ENCODE measurements at places on chromosomes 4 and X.

- no peak for DNase-seq
These were observed 1142.2 kb downstream of the ARAP2 start for GRCh38 chr4:35102066-35102465.

- DNase-seq: peak; percentile 38
These were observed 155.0 kb downstream of the QDPR start for GRCh38 chr4:17356926-17357325.

GRCh38 chrX:145881175-145881995, 63.8 kb downstream of the SLITRK2 start:
- no peak for DNase-seq

GRCh38 chr4:121308828-121309227, 72.0 kb downstream of the QRFPR start:
- no peak for DNase-seq

GRCh38 chrX:44489515-44489914, 53.1 kb downstream of the FUNDC1 start:
- no peak for DNase-seq

All from DMS 273 treated with DMSO at 0.1 percent for 48 hours (cell line).